Effector memory CD8-positive, alpha-beta T cell (primary cell): ENCODE measurements at places on chromosomes 3 and 15.

GRCh38 chr3:155912090-155912489, 41.6 kb downstream of the GMPS start:
- DNase-seq: no peak

DNA sequence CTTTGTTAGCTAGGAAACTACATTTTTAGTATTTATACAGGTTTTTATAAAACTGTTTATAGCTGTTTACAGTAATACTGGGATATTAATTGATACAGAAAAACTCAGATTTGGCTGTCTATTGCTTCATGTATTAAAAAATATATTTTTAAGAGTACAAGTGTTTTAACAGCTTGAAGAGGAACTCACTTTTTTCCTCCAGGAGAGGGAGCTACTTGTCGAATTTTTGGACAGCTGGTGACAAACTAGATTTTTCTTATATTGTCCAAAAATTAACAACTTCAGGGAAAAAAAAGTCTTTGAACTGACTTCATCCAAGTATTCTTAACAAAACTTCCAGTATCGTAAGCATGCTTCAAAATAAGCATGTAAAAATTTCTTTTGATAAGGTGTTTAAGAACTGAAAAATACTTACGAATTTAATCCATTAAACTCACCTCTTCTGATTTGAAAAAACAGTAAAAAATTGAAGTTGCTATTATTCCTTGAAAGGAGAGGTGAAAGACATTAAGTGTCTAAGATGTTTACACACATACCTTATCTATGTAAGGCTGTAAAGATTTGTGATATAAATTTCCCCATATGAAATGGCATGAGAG, 4.0 kb downstream of the DIPK2A start:
- DNase-seq: no peak

- no peak for DNase-seq
Measured at GRCh38 chr15:57223345-57223744, 153.0 kb upstream of the CGNL1 start.

DNA sequence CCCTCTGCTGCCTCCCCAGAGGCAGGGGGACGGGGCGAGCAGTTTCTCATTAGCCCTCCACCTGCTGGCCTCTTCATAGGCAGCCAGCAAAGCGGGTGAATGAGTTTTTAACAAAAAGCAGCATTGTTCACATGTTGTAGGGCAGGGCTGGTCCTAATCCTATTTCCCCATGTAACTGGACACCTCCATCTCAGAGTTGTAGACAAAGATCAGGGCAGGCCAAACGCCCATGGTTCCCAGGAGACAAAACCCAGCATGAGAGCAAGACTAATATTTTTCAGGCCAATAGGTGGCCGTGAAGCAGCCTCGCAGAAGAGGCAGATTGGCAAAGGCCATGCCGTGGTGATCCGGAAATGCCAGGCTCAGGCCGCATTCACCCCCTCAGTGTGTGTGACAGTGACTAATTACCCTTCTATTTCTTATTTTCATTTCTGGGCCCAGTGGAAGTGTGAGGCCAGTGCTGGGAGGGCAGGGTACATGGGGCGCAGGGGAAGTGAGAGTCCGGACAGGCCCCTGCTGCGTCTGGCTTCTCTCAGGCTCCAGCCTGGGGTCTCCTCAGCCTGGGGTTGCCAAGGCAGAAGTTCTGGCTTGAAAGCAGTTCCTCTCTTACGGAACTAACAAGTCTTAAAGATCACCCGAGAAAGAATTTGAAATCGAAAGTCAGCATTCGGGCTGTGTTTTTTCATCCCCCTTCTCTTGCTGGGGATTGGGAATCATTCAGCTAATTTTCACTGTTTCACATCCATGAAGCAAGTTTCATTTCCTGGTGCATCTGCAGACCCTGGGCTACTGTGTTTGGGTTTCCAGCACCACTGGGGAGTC, 64.8 kb downstream of the BOC start:
- DNase-seq: no peak

DNA sequence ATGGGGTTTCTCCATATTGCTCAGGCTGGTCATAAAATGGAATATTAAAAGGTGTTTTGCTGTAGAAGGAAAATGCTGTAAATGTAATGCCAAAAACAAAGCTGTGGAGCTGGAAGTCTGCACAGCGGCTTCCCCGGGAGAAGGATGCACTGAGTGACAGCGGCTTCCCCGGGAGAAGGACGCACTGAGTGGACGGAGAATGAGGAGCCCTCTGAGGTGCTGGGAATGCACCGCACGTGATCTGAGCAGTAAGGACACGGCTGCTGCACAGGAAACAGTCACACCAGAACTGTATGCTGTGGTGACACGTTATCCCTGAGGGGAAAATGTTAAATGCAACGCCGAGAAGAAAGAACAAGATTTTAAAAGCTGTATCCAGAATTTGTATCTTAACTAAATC, 24.6 kb downstream of the TNK2 start:
- no peak for DNase-seq

DNA sequence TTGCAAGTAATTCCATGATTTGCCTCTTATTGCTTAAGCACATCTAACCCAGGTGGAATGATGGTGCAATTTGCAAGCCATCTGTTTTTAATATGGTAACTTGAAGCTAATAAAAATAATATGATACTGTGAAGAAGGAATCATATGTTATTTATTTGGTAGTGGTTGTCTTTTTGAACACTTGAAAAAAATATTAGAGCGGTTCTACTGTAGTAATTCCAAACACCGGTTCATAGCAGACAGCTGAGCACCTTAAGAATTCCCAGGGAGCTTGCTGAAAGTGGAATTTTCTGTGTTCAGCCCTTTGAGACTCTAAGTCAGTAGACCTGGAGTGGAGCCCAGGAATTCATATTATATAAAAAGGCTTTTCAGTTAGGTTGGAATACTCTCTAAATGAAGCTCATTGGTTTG, 687.4 kb downstream of the EDEM1 start:
- no peak for DNase-seq

DNA sequence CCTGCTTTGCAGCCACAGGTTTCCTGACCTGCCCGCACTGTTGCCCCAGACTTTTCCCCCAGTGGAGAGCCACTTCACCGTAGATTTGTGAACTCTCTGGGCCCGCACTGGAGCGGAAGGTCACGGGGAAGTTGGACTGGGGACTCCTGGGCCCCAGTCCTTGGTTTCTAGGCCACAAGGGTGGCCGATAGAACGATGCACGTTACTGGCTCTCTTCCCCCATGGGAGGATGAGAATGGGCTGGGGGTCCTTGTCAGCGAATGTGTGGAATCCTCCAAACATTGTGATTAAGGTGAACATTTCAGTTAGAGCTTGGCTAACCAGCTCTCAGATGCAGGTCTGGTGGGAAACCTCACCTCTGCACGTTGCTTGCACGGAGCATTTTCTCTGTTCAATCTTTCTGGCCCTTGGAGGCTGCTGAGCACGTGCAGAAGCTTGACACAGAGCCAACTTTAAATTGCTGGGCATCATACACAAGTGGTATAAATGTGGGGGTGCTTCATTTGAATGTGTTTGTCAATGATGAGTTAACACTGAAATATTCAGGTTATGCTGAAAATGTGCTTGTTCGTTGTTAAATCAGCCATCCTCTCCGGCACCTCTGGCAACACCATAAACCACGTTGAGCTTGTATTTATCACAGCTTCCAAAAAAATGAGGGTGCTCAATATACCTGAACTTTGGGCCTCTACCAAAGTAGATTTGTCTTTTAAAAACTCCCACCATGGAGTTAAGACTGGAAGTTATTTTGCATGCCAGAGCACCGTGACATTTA, 976 bp downstream of the DIS3L start:
- peak; percentile 2 for DNase-seq

GRCh38 chr15:27867861-27868260, 231.3 kb downstream of the OCA2 start:
- no peak for DNase-seq

DNA sequence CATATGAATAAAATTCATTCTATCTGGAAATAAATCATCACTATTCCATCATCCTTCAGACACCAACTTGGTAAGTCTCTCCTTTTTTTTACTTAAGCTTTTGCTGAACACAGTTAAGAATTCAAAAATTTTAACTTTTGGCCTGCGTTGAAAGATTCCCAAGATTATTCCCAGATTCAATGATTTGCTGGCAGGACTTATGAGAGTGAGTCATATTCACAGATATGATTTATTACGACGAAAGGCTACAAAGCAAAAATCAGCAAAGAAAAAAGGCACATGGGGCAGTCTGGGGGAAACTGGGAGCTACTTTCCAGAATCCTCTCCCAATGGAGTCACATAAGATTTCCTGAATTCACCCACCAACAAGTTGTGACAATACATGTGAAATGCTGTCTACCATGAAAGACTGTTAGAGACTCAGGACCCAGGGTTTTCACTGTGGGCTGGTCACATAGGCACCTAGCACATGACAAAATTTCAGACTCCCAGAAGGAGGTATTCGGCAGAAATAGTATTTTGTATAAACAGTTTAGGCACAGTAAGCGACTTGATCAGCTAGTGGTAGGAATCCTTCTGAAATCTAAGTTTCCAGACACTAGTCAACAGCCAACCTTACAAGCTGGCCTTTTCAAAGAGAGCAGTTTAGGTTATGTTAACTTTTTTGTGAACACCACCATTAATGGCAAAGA, 82.1 kb downstream of the DLG1 start:
- no peak for DNase-seq

DNA sequence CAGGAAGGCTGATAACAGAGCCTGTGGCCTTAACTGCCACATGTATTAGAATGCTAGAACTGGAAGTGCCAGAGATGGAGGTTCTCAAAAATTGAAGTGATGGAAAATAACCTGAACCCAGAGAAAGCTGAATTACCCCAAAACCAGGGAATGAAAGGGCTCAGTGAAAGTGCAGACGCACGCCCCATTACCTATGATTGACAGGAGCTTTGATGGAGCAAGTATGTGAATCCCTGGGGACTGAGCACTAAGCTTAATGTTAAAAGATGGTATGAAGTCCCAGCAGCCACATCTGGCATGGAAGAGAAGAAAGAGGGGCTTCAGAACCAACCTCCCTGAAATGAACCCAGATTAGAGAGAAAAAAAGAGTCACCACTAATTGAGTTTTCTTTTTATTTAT, 118.4 kb upstream of the FHIT start:
- no peak for DNase-seq

DNA sequence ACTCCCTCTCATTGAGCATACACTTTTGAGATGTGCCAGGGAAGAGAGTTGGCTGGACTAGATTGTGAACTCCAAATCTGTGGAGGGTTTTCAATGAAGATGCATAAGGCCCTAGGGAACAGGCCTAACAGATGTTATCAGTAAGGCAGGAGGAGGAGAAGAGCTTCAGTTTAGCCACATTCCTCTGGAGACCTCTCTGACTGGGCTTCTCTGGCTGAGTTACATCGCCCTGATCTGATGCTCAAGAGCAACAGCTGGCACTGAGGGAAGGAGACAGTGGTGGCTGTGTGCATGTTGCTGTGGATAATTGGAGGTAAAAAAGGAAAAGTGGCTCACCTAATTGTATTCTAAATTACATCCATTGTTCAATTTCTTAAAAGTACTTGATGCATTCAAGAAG, 206.4 kb upstream of the CFAP20DC start:
- DNase-seq: no peak

- no peak for DNase-seq
Measured at GRCh38 chr3:195822131-195822696, 10.5 kb upstream of the MUC4 start.

- peak; percentile 12 for DNase-seq
Measured at GRCh38 chr15:88834211-88834812, 31.1 kb downstream of the ACAN start.

- no peak for DNase-seq
Measured at GRCh38 chr3:25690768-25691533, 26.2 kb upstream of the TOP2B start.

DNA sequence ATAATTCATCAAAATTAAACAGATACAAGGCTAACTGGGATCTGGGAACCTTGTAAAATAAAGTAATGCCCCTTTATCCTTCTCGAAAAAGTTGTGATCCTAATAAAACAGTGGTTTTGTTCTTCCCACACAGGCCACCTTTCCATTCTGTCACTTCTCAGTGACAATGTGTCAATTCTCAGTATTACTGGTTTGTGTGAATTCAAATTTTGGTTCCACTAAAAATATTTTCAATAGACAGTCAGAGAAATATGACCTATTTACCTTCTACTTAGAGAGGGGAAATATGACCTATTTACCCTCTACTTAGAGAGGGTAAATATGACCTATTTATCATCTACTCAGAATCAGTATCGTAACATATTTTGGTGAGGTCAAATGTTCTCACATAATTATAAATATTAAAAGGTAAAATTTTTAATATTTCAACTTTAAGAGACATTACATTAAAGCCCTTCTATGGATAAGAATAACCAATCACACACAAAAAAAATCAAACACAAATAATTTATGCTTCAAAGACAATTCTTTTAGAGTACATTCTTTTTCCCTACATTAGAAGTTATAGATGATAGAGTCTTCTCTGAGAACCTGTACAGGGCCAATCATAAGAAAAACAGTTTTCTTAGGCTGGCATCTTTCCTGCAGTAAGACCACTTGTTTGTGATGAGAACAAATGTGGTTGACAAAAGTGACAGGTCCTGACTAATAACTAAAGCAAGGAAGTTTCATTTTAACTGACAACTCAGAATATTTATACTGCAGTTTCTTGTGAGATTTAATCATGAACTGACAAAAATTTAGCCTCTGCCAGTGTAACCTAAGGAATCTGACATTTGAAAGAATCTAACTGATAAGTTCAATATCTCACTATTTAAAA, 323.3 kb downstream of the DIPK2A start:
- DNase-seq: no peak

DNA sequence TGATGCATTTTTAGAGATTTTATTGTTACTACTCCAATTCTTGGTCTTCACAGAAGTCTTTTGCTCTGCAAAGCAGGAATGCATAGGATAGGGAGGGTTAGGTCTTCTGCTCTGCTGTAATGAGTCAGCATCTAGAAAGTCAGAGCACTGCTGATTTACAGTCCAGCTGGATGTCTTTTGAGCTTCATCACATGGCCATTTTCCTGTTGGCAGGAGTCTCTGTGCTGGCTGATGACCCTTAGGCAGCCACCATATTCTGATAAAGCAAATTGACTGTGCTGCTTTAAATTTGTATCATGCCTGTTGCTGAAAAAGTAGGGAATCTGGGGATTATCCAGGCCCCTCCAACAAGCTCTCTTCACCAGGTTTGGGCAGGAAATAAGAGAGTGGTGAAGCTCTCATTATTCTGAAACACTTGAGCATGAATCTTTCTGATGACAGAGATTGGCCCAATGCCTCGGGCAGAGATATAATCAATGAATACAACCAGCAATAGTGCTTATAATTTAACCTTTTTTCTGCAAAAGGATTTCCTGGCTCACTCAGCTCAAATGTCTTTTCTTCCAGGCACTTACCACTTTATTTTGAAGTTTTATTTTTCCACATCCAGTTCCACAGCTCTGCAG, 9.7 kb upstream of the CRBN start:
- no peak for DNase-seq
